Fibroblast of the conjunctiva (primary cell): ENCODE measurements at places on chromosomes 1 and 21.
A peak's percentile ranks its signal among the peaks of the same experiment; 100 is the strongest.

DNA sequence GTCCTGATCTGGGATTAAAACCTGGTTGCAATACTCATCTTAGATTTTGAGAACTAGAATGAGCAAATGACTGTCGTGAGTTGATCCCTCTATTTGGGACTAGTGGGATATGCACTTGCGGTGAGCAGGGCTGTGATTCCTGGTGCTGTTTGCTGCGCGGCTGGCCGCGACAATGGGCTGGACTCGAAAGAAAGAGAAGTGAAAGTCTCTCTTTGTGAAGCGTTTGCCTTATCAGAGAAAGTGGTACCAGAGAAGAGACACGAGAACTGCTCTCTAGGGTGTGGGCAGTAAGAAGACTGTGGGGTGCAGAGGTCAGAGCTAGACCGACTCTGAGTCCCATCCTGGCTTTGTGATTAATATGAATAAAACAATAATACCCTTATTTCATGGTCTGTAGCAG, 8.6 kb downstream of the ST6GALNAC3 start:
- no peak for DNase-seq

DNA sequence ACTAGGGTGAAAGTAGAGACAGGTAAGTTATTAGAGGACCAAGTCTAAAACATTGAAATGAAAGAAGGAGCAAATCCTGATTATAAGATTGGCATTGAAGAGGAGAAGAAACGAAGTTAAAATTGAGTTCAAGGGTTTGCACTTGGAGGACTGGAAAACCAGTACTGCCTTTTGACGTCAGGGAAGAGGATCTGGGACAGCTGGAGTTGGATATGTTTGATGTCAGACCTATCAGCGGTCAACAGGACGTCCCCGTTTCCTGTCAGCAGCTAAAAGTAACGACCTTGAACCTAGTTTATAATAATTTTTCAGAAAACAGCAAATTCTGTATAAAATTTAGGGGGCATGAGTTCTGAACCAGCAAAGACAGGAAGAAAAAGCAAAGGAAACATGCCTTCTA, 1.2 kb upstream of the NID1 start:
- no peak for DNase-seq

GRCh38 chr1:103520822-103521221, 4.7 kb upstream of the RNPC3 start:
- DNase-seq = no peak

GRCh38 chr1:43427941-43428340, 25.8 kb downstream of the HYI start:
- no peak for DNase-seq

- DNase-seq = no peak
Measured at GRCh38 chr1:211335522-211336157, 9.0 kb downstream of the TRAF5 start.

DNA sequence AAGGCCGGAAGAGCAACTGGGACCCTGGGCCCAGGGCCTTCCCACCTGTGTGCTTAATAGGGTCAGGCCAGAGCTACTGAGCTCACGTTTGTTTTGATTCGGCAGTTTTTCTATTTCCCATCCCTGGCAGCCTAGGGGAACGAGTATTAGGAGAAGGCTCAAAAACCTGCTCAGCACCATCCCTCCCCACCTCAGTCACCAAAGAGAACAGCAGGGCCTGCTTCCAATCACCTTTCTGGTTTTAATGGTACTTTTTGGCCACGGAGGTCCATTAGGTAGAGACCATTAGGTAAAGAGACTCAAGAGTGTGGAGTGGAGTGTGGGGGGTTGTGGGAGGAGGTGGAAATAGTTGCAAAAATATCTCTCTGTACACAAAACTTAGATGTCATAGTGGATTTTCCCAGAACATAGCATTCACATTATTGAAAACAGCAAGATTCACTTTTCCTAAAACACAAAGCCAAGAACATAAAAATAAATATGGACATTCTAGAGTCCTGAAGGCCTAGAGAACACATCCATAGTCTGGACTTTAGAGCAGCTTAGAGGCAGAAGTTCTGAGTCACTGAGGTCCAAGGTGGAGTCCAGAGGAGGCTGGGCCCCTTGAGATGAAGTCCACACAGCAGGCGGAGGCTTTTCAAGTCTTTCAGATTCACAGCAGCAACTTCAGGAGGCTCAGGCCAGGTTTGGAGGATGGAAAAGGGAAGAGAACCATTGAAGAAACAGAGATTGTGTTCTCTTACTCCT, 19.5 kb downstream of the NUAK2 start:
- no peak for DNase-seq

DNA sequence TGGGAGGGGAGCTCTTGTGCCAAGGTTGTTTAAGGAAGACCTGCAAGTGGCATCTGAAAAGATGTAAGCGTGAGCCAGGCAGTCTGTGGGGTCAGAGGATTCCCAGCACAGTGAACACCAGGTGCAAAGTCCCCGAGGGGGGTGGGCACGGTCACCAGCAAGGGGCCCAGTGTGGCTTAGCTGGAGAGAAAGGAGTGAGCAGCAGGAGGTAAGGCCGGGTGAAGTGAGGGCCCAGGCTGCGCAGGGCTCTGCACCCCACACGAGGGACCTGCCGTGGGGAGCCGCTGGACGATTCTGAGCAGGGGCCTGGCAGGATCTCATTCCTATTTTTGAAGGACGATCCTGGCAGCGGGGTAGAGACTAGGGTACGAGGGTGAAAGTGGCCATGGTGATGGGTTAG, 4.1 kb downstream of the DDOST start:
- no peak for DNase-seq

DNA sequence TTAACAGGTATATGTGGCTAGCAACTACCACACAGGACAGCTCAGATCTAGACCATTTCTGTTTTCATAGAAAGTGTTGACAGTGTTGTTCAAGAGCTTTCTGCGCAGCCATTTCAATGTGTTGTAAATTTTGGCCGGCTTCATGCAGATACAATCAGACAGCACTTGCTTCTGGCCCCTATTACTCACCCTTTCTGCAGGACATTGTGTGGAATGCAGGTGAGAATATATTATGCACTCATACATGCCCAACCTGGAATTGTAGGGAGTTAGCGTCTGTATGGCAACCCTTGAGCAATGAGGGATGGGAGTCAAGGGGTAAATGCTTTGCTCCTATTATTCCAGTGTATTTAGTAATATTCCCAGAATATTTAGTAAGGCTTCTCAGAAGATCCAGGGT, 180.9 kb upstream of the PLXNA2 start:
- DNase-seq = no peak

GRCh38 chr1:59328353-59328752, 31.5 kb downstream of the FGGY start:
- no peak for DNase-seq

DNA sequence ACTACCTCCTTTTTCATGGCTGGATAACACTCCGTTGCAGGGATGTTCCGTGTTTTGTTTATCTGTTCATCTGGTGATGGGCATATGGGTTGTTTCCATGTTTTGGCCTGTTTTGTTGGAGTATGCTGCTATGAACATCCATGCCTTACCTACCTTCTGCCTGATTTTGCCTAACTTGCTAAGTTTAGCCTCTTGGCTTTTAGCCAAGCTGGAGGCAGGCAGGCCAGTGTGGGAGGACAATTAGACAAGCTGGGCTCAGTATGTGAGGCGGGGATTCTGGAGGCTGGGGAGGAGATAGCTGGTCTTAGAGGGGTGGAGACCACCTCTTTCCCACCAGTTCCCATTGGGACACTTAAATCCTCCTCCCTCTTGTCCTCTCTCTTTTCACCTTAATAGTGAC, 98.4 kb upstream of the WNT4 start:
- DNase-seq = no peak

DNA sequence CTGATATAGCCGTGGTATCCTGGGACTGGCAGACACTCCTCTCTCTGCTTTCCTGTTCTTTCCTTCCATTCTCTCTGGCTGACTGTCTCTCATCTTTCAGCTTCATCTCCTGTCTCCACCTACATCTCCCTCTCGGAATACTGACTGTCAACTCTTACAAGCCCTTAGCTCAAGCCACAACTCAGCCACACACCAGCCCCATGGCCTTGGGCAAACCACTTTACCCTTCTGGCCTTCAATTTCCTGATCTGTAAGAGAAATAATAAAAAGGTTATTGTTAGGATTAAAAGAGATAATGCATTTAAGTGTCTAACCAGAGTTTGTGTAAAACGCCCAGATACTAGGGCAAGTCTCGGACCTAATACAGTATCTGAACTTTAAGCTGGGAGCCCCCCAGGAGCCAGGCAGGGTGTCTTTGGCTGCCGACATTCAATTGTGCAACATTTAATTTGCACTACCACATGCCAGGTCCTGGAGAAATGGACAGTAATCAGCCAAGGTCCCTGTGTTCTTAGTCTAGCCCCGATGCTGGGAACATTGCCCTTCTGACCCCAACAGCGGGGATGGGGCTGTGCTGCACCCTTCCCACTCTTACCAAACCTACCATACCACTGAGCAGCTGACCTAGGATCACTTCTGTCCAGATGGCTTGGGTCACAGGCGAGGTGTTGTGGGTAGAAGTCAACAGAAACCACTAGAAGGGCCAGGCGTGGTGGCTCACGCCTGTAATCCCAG, 5.1 kb downstream of the ECHDC2 start:
- no peak for DNase-seq

- DNase-seq = no peak
Measured at GRCh38 chr1:217564833-217565232, 66.1 kb downstream of the GPATCH2 start.

GRCh38 chr1:15501208-15502032, 22.6 kb downstream of the CASP9 start:
- DNase-seq = peak; percentile 17

DNA sequence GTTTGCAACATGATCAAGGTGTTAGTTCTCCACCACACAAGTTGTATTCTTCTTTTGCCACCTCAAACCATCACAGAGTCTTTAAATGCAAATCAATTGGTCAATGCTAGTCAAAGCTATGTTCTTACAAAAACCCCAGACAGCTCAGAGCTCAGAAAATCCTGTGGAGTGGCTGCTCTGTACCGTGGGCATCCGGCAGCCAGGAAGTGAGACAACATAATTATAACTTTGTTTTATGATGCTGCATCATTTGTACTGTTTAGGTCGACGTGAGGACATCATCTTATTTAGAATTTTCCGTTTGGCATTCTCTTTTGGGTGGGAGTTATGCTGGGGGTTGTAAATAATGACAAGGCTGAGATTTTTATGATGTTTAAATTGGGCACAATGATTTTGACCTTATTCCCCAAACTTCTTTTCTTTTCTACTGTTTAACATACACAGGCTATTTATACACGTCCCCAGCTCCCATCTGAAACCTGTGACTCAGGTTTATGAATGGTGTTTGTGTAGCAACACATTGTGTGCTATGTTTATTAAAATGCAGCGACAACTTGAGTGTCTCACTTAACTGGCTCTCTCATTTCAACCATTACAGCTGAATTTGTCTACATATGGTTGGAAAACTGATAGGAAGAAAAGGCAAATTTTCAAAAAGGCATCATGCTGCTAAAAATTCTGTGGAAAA, 124.0 kb downstream of the CNIH3 start:
- no peak for DNase-seq

GRCh38 chr1:5579966-5580365, 412.3 kb downstream of the NPHP4 start:
- DNase-seq = no peak

DNA sequence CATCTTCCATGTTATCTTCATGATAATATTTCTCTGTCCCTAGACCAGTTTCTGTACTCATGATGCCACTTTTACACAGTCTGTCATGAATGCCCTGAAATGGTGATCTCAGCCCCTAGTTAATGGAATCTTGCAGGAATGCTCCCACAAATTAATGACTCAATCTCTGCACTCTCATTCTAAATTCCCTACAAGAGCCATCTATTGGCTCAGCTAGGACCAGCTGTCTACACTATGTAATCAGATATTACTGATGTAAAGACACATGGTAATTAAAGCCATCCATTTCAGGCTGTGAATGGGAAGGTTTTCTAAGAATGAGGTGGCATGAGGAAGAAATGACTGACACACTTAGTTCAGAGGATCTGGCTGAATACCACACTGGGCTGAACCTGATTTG, 199.1 kb upstream of the KCND3 start:
- DNase-seq = no peak

DNA sequence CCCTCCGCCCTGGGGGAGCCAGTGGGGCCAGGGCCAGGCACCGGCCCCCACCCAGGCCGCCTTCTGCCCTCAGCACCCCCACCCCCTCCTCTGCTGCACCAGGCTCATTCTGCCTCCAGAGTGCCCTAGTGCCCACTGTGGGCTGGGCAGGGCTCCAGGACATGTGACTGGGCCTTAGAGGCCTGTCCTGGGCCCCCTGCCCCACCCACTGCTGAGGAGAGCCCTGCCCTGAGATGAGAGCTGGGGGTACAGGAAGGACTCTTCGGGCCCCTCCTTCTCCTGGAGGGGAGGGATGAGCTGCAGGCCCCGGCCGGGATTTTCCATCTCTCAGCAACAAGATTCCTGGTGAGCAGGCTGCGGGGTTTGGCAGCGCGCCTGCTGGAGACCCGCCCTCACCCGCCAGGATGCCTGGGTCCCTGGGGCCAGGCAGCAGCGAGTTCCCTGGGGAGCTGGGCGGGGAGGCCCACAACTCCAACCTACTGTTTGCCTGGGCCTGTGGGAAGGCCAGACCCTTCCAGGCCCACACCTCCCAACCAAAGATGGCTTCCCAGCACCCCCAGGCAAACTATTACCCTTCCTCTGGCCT, 14.0 kb downstream of the AHDC1 start:
- DNase-seq = peak; percentile 43

GRCh38 chr1:7390604-7391000, 380.5 kb upstream of the VAMP3 start:
- no peak for DNase-seq

DNA sequence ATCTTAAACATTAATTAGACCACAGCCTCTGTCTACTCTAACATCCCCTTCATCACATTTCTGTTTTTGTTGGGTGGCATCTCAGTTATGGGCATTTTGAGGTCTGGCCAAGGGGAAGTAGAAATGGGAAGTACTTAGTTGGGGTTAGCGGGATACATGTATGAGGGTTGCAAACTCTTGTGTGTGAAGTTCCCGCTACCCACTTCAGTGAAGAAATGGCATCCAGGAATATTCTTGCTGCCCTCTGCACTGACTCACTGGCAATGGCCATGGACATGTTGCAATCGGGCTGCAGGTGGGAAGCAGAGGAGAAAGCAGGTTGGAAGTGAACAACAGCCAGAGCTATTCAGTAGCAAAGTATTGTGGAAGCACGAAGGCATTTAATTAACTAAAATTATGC, 7.4 kb downstream of the CD48 start:
- no peak for DNase-seq

GRCh38 chr1:96519851-96520578, 201.6 kb upstream of the PTBP2 start:
- no peak for DNase-seq

GRCh38 chr1:15286452-15286851, 39.4 kb downstream of the FHAD1 start:
- DNase-seq = no peak

DNA sequence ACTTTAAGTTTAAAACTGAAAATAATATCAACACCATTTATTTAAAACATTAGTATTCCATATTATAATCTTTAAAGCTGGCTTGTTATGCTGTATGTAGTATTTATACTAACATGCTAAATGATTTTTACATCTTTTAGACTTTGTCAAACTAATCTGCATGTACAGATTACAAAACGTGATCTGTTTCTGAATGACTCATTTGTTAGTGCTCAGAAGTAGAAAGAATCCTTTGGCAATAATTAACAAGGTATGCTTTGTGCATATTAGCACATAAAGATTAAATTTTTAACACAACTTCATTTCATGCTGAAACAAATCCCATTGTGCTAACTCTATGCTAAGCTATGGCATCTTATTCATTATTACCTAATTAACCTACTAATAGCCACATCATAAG, 242.4 kb downstream of the BARHL2 start:
- DNase-seq = no peak
